ENCODE measurements at places on chromosomes 2 and 18. TPM values are rescaled to one million over a fixed set of nuclear protein-coding genes. Genes with fewer than 3 reads are reported as not detected.

DNA sequence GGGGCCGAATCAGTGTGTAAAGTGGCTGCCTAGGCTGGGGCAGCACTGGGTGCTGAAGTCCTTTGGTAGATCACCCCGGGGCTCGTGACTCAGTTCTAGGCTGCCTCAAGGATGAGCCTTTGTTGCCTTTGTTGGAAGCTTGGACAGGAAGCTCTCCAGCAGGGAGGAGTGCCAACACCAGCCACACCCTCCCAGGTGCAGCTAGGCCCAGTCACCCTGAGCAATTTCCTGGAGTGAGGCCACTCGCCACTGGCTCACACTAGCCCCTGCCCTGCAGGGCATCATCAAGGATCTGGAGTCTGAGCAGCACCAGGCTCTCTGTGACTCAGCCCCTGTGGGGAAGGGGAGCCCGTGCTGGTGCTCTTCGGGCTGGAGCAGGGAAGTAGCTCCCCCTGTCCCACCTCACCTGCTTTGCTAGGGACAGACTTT is 6.7 kb upstream of the SDC1 start:
- DNase-seq: peak; percentile 90

- DNase-seq: no peak
Measured at GRCh38 chr2:4967206-4967605, 725.0 kb upstream of the SOX11 start.

DNA sequence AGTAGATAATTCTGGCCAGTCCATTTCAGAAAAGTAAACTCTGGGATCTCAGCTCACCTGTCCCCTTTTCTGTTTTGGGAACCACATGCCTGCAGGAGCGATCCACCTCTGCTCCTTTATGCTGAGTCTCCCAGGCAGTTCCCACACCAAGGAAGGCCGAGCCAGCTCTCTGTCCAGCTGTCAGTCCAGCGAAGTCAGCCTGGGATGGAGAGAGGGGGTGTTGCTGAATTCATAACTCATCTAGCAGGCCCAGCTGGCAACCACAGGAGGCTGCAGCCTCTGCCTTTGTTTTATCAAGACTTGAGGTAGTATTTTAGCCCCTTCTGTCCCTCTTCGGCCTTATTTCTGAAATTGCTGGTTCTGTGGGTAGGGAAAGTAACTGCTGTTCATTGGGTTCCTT is 209.9 kb downstream of the ARL4C start:
- DNase-seq: no peak

DNA sequence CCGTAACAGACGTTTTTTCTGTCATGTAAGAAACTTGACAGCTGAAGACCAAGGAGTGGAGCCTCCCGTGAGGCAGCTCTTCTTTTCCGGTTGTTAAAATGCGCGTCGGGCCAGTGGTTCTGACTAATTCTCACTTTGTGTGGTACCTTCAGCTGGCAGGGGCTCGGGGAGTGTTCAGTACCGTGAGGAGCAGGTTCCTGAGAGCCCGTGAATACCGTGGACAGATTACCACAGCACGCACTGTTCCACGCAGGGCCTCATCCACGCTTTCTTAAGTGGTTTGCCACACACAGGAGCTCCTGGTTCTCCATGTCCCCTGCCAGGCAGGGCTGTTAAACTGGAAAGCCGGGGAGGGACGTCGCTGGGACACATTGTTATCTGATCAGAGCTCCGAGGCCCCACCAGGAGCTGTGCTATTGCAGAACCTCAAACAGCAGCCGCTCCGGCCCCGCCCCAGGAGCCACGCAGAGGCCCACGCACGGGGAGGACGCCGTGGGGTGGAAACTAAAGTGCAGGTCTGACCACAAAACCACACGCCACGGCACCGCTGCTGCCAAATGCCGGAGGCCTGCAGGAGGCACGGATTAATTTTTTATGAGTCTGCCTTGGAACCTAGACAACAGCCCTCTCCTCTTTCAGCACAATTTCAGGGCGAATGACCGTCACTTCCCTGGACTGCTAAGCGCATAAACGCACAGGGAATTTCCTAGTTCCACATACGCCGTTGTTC is 43.3 kb downstream of the NFATC1 start:
- DNase-seq: peak; percentile 30

- DNase-seq: no peak
Measured at GRCh38 chr2:60652832-60653340, 99.4 kb upstream of the BCL11A start.

GRCh38 chr2:155418753-155419152 is 720.3 kb downstream of the KCNJ3 start:
- no peak for DNase-seq

DNA sequence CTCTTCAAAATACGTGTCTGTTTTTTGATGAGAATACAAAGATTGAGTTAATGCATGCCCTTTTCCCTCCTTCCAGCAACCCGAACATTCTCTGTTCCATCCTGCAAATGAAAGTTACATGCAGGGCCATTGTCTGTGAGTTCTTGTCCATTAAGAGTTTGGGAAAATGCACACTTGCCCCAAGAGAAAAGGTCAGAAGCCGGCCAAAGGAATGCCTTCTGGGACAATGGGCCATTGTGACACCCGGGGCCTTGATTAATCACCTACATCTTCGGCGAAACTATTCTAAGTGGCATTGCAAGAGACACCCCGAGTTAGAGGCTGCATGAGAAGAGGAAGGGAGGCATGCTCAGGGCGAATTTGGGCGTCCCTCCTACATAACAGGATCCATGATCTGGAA is 73.7 kb upstream of the COPS8 start:
- no peak for DNase-seq

ALPP gene
- total RNA-seq: not detected

FMNL2 gene
- total RNA-seq: 14.8 TPM

PAX8 gene
- total RNA-seq: 13.2 TPM

TRABD2A gene
- 101 TPM for total RNA-seq

INPP5D gene
- 6.6 TPM for total RNA-seq

ZNF396 gene
- 3.7 TPM for total RNA-seq

CPO gene
- not detected for total RNA-seq

ACTG2 gene
- total RNA-seq: 14.7 TPM

Data from left colon (tissue), 2 donors.